ENCODE measurements at places on chromosomes 16 and 17.

DNA sequence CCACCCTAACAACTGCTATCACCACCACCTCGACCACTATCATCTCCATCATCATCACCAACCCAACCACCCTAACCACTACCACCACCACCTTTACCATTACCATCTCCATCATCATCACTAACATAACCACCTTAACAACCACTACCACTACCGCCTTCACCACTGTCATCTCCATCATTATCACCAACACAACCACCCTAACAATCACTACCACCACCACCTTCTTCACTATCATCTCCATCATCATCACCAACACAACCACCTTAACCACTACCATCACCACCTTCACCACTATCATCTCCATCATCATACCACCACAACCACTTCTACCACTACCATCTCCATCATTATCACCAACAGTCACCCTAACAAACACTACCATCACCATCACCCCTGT lies 101.4 kb downstream of the BANP start:
- DNase-seq = no peak

DNA sequence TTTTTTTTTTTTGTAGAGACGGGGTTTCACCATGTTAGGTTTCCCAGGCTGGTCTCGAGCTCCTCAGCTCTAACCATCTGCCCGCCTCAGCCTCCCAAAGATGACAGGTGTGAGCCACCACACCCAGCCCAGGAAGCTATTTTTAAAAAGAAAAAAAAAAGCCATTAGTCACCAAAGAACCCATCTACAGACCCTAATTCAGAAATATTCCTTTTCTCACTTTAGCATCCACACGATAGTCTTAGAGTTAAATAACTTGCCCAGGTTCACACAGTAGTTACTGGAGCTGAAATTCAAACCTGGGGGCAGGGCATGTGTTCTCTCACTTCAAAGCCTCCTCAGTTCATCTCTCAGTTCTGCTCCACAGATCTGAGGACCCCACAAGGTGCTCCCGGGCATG lies 70.3 kb upstream of the NOL11 start:
- DNase-seq = no peak

GRCh38 chr16:2949705-2950352 lies 14.2 kb upstream of the KREMEN2 start:
- no peak for DNase-seq

DNA sequence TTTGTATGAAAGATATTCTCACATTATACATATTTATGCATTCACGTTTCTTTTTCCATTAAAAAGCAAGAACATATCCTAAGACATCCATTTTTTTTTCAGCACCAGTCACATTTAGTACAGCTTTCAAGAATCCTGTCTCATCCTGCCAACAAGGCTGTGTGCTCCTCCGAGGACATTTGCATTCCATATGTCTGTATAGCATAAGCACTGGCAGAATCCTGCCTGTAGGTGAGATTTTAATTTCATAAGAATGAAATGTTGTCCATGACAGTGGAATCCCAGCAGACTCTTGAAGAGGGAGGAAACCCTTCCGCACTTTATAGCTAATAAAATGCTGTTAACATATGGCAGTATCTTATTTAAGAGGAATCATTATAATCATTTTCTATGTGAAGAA lies 2.9 kb upstream of the PMP22 start:
- no peak for DNase-seq

- DNase-seq = no peak
Observed at GRCh38 chr17:80718428-80718827, 173.8 kb downstream of the RPTOR start.

- DNase-seq = no peak
Observed at GRCh38 chr16:62638964-62639870, 603.0 kb upstream of the CDH8 start.

- DNase-seq = peak; percentile 74
Observed at GRCh38 chr16:14286368-14287230, 215.5 kb downstream of the MRTFB start.

DNA sequence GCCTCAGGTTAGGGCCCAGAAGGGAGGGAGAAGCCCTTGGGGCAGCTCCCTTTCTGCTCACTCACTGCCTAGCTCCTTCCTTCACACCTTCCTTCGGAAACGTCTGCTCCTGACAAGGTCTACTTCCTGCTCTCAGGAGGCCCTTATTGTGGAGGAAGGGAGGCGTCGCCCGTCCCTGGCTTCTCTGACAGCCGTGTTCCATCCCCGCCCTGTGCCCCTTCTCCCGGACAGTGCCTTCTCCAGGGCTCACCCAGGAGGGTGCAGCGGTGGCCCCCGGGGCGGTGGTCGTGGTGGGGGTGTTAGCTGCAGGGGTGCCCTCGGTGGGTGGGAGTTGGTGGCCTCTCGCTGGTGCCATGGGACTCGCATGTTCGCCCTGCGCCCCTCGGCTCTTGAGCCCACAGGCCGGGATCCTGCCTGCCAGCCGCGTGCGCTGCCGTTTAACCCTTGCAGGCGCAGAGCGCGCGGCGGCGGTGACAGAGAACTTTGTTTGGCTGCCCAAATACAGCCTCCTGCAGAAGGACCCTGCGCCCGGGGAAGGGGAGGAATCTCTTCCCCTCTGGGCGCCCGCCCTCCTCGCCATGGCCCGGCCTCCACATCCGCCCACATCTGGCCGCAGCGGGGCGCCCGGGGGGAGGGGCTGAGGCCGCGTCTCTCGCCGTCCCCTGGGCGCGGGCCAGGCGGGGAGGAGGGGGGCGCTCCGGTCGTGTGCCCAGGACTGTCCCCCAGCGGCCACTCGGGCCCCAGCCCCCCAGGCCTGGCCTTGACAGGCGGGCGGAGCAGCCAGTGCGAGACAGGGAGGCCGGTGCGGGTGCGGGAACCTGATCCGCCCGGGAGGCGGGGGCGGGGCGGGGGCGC lies 231.9 kb downstream of the SEC14L1 start:
- peak; percentile 59 for DNase-seq

GRCh38 chr17:43976963-43977837 lies 23.5 kb upstream of the PYY start:
- DNase-seq = no peak

DNA sequence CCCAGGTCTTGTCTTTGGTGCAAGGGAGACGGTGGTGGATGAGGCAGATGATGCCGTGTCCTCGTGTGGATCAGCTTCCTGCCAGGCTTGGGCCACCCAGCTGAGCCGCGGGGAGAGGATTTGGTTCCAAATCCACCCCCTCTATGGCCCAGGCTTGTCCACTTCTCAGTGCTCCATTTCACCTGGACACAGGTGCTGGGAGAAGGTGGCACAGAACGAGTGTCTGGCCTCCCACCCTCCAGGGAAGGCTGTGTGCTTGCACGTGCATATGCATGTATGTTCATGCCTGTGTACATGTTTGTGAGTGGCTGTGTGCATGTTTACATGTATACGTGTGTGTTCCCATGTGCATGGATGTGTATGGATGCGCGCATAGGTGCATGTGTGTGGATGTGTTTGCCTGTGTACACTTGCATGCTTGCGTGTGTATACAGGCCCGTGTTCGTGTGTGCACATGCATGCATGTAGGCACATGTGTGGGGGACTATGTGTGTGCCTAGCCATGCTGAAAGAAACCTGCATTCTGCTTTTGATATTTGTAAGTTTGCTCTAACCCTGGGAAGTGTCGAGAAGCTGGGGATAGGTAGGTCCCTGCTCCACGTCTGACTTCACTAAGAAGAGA lies 196.3 kb downstream of the IRF8 start:
- no peak for DNase-seq

GRCh38 chr17:77657839-77658238 lies 300.7 kb upstream of the TNRC6C start:
- DNase-seq = no peak

- DNase-seq = no peak
Observed at GRCh38 chr16:84913315-84913714, 93.5 kb downstream of the CRISPLD2 start.

DNA sequence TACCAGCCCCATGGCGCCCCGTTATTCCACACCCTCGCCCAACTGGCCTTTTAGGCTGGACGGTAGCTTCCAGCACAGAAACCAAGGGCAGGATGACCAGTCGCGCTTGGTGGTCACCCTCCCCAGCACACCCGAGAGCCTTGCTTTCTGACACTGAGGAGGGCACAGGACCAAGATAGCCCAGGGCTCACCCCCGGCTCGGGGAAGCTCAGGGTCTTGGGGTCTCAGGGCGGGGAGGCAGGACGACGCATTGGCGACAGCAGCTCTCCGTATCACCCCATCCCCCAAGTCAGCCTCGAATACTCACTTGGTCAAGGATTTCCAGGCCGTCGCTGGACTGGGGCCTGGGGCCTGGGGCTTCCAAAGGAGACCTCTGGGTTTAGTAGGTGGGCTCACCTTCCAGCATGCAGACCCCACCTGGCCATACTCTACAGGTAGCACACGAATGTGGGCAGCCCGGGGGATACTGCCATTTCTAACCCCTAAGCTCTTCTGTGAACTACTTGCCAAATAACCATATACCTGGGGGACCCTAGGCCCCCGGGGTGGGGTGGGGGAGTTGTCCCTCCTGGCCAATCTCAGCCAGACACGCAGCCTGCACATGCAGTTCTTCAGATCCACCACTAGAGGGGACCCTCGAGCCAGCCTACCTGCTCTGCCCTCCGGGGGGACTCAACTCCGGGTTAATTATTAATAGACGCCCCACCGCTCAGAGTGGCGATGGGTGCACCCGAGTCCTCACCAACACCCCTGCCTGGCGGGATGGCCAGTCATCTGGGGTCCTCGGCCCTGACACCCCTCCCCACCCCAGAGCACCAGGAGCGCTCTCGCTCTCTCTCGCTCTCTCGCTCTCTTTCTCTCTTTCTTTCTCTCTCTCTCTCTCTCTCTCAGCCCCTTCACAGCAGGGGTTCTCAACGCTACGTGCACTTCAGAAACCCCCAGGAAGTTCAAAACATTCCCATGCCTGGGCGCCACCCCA lies 30.0 kb downstream of the TBC1D16 start:
- peak; percentile 86 for DNase-seq

DNA sequence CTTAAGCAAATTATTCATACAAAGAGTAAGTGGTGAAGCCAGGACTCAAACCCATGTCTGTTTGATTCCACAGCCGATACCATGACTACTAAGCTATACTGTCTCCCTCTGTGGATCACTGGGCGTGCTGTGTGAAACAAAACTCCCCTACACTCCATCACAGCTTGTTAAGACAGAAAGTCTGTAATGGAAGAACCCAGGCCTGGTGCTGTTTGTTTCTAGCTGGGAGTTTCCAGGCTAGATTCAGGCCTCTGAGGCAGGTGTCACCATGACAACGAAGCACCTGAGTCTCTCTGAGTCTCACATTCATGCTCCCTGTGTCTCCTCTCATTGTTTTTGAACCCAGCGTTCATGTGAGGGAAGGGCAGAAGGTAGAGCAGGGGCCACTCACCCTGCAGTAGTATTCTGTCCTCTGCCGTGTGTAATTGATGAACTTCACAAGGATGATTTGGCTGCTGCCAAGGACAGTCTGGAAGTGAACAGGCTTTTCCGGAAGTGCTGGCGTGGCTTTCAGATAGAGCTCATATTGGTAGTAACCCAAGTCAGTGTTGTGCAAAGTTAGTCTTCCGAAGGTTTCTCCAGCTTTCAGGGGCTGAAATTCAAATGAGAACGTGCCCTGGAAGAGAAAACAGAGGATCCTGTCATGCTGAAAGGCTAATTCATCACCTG lies 8.6 kb upstream of the VAC14 start:
- DNase-seq = no peak

DNA sequence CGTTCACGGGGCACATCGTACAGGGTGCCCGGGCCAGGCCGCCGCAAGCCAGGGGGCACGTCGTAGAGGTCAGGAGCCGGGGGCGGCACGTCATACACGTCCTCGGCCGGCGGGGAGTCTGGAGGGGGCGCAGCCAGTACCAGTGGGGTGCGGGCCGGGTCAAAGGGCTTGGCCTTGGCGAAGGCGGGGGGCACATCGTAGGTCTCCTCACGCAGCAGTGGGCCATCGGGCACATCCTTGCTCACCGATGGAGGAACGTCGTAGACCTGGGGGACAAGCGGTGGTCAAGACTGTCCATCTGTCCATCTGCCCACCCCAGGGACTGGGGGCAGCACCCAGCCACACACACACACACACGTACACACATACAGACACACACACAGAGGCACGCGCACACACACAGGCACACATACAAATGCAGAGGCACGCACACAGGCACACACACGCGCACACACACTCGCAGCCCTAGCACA lies 15.7 kb downstream of the BCAR1 start:
- no peak for DNase-seq

GRCh38 chr16:67269766-67270165 lies 9.6 kb upstream of the PLEKHG4 start:
- DNase-seq = no peak

GRCh38 chr16:30839523-30840227 lies 52.7 kb upstream of the ZNF629 start:
- DNase-seq = no peak

- no peak for DNase-seq
Observed at GRCh38 chr17:20276421-20276820, 190.9 kb downstream of the LGALS9B start.
